ENCODE measurements at places on chromosomes 16 and 17.
A peak's percentile ranks its signal among the peaks of the same experiment; 100 is the strongest.

DNA sequence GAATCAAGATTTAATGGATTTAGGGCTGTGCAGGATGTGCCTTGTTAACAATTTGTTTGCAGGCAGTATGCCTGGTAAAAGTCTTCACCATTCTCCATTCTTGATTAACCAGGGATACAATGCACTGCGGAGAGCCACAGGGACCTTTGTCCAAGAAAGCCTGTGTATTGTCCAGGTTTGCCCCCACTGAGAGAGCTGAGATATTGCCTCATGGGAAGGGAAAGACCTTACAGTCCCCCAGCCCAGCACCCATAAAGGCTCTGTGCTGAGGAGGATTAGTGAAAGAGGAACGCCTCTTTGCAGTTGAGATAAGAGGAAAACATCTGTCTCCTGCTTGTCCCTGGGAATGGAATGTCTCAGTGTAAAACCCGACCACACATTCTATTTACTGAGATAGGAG is 2169.6 kb downstream of the TP53TG3F start:
- no peak for DNase-seq

DNA sequence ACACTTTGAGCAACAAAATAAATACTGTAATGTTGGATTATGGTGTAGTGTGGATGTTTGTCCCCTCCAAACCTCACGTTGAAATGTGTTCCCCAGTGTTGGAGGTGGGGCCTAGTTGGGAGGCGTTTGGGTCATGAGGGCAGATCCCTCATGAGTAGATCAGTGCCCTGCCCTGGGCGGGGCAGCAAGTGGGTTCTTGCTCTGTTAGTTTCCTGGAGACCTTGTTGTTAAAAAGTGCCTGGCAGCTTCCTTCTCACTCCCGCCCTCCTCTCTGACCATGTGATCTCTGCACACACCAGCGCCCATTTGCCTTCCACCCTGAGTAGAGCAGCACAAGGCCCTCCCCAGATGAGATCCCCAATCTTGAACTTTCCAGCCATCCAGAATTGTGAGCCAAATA is 67.7 kb downstream of the MPRIP start:
- peak; percentile 90 for DNase-seq

GRCh38 chr17:48577946-48578615 is at the start of gene HOXB4:
TSS of gene HOXB4 (minus strand) at chr17:48578350. CDS start at chr17:48578319, 31 bp downstream.
- peak; percentile 95 for DNase-seq

DNA sequence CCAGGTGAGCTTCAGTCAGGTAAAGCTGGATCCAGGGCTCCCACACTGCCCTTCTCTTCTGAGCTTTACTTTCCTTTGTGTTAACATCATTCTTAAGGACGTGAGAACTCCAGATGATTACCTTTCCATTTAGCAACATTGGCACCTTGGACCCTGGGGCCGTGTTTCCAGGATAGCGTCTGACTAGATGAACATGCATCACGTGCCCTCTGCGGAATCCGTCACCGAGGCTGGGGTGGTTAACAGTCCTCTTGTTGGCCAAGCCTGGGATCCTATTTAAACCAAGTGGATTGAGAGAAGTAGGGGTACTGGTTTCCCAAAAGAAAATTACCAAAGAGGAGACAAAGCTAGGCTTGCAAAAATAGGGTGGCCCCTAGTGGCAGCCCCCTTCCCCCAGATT is 3.9 kb upstream of the LAT start:
- no peak for DNase-seq

GRCh38 chr16:54253118-54253517 is 33.5 kb downstream of the IRX3 start:
- DNase-seq, result no peak

DNA sequence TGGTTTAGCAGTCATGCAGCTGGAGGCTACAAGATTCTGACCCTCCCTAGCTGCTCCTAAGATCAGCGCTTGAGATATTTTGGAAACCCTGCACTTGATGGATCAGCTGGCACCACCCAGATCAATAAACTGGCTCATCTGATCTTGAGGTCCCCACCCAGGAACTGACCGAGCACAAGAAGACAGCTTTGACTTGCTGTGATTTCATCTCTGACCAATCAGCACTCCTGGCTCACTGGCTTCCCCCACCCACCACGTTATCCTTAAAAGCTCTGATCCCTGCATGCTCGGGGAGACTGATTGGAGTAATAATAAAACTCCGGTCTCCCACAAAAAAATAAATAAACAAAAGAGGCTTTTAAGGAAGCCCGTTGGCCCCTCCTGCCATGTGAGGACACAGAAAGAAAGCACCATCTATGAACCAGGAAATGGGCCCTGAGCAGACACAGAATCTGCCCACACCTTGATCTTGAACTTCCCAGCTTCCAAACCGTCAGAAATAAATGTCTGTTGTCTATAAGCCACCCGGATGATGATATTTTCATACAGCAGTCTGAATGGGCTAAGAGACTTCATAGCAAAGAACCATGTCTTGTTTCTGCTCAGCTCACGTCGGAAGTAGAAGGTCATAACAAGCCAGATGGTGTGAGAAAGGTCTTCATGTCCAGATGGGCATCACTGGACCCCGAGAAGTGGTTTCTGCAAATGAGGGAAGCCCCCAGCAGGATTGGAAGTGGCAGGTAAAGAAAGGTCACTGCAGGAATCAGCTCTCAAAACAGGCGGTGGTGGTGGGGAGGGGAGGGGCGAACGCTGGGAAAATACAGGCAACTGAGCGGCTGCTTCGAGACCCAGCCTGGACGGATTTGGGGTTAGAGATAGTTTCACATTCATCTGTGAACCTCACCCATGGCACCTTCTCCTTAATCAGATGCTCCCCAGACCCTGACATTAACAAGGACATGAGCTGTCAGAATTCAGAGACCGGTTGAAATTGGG is 19.8 kb upstream of the RPH3AL start:
- no peak for DNase-seq

- no peak for DNase-seq
These were observed 4.3 kb downstream of the ZFP1 start for GRCh38 chr16:75152635-75153034.

GRCh38 chr16:48862087-48862532 is 252.1 kb upstream of the N4BP1 start:
- DNase-seq, result no peak

DNA sequence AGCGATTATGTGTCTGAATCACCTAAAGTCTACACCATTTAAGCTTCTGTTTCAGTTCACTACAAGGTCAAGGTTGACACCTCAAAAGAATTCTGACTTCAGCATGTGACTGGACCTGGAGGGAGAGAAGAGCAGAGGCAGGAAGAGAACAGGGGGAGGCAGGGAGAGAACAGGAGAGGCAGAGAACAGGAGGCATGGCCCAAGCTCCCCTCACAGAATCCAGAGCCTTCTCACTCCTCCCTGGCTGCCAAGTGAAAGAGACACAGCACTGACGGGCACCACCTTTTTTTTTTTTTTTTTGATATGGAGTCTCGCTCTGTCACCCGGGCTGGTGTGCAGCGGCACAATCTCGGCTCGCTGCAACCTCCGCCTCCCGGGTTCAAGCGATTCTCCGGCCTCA is 11.4 kb downstream of the GGA2 start:
- DNase-seq, result no peak

DNA sequence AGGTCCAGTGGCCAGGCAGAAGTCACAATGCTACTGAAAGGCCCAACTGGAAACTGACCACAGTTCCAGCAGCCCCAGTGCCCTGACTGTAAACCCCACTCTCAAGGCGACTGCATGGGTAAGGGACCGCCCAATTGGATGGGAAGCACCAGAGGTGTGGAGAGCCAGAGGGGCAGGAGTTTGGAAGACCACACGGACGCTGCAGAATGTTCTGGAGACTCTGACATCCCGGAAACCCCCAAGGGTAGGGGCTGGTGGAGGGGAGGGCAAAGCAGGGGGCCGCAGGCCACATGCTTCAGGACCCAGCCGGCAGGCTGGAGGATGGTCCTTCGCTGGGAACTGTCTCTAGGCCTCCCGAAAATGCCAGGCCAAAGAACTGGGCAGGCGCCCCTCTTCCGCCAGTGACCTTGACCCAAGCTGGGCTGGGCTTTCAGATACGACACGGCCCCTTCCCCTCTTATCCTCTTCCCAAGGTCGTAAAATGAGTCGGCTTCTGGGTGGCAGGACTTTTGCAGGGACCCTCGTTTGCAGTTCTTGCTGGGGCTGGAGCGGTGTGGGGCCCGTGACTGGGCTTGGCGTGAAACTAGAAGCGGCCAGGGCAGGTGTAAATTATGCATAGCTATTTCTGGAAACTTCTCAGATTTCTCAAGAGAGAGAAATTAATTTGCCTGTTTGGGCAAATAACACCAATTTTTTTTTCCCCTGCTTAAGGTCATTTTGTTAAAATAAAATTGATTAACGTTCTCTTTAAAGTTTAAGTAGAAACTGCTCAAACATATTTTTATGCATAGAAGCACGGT is 110.2 kb downstream of the C16orf78 start:
- no peak for DNase-seq

DNA sequence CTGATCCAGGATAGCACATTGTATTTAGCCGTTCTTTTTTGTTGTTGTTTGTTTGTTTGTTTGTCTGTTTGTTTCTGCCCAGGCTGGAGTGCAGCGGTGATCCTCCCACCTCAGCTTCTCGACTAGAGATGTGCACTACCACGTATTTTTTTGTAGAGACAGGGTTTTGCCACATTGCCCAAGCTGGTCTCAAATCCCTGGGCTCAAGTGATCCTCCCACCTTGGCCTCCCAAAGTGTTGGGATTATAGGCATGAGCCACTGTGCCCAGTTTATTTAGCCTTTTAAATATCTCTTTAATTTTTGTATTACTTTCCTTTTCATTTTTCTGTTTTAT is 9.2 kb upstream of the NLRC5 start:
- no peak for DNase-seq

DNA sequence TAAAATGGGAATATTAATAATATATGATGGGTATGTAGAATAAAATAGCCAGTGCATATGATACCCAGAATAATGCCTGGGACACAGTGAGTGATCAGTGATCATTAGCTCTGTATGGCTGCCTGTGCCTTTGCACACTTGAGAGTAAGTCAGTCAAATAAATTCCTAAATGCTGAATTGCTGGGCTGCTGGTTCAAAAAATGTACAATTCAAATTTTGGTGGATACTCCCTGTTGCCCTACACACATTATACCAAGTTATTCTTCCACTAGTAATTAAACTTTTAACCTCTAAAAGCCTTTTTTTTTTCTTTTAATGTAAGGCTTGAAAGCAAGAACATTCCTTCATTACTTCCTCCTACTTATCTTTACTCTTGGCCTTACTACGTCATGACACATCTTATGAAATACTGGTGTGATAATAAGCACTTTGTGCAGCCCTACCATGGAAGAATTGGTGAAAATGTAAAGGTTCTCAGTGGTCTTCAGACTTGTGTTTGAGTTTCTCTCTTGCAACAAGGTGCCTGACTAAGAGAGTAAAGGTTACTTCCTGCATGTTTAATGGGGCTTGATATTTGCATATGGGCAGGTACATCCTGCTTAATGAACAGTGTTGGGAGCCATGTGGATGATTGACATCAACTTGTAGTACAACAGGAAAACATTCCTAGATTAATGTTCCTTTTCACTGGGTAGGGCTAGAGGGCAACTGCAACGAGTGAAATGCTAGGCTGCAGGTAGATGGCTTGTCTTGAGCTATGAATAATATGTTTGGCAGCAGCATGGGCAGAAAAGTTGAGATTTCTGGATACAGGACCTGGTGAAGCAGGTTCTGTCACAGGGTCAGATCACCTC is 84.3 kb downstream of the PRKCA start:
- peak; percentile 48 for DNase-seq

DNA sequence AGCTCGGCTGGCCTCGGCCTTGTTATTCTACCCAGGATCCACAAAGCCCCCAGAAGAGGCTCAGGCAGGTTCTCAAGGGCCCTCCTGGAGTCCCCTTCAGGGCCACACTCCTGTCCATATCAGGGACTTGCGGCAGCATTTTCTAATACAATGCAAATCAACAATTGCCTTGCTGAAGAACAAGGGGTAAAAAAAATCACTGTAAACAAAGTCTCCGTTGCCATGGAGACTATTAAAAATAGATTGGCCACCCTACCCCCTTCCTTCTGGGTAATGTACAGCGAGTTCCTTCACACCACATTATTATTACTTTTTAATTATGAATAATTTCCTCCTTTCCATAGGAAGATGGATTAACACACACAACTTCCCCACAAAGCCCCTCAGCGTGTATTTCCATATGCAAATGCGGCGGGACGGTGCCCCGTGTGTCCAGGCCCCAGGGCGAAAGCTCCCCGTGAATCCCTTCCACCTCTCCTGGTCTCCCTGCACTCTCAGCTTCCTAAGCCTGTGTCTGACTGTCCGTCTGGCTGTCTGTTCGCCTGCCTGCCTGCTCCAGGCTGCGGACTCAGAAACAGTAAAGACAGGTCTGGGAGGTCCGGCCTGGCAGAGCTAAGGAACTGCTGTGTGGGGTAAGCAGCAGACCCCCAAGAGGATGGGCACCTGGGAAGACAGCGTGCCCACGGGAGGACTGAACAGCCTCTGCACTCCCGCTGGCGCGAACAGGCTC is 196.6 kb downstream of the RBFOX3 start:
- no peak for DNase-seq

DNA sequence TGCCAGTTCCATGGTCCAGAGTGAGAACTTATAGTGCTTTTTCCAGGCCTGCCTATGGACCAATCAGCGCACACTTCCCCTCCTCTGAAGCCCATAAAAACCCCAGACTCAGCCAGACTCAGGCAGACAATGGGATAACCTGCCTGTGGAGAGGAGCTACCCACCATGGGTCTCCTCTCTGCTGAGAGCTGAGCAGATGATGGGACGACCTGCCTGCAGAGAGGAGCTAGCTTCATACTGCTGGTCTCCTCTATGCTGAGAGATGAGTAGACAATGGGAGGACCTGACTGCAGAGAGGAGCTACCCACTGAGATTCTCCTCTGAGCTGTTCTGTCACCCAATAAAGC is 144.7 kb downstream of the MYO1D start:
- DNase-seq, result no peak

DNA sequence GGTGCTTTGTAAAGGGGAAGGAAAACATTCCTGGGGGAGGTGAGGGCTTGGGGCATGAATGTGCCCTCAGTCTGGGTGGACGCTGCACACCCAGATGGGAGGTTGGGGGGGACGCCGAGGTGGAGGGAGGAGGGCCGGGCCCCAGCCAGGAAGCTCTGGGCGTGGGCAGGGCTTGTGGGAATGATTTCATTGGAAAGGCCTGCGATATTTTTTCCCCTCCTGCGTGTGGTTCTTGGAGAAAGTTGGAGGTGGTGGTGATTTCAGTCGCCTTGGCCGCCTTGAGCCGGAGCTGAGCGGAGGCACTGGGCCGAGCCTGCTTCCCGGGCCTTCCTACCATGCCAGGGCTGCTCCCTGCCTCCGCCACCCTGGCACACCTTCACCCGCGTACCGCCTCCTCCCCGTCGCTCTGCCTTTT is 26.4 kb upstream of the CLEC18A start:
- no peak for DNase-seq

DNA sequence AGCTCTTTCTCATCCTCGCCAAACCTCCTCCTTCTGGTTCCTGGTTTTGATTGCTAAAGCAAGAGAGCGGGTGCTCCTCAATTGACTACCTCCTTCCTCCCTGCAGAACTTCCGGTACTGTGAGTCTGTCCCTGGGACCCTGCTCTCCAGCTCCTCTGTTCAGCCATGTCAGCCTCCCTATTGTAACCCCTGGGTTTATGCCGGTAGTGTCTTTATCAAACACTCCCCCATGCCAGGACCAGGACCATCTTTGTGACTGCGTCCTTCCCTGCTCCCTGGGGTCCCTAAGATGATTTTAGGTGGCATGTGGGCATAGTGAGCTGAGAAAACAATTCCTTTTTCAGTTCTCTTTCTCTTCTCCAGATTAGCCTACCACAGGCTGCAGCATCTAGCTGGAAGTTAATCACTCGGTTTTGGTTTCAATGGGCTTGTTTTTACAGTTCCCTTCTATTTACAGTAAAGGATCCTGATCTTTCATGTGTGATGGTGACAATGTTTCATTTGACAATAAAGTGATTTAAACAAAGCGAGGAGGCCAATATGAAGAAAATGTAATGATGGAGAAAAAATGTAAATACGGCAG is 27.7 kb upstream of the IL21R start:
- DNase-seq, result peak; percentile 49

Data from hematopoietic multipotent progenitor cell treated with erythropoietin and hydrocortisone succinate and interleukin-3 and kit ligand, for 4 days (in vitro differentiated cells).